ENCODE measurements at places on chromosomes 2 and 18.

- no peak for DNase-seq
Observed at GRCh38 chr2:159546716-159547430, 69.5 kb downstream of the BAZ2B start.

- DNase-seq, result no peak
Observed at GRCh38 chr18:58158008-58158407, 114.0 kb downstream of the NEDD4L start.

DNA sequence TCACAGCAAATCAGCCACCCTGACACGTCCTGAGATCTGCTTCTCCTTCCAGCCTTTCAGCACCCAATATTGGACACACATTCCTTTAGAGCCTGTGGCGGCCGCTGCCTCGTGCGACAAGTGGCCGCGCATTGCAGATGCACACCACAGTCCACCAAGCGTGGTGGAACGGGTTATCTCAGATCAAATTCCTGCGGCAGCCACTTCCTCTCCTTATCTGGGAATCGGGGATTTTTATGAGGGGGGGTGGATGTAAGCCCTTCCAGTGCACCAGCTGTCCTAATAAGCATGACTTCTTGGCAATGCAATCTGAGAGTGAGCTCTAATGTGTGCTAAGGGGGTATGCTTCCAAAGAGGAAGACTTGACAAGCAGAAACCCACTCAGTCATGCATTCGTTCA is 18.3 kb upstream of the BMP10 start:
- no peak for DNase-seq

GRCh38 chr2:201194097-201194496 is 11.2 kb downstream of the CASP10 start:
- DNase-seq, result no peak

- peak; percentile 86 for DNase-seq
Observed at GRCh38 chr2:175181104-175181876, at the start of gene ATP5MC3. Gene ATP5MC3 (minus strand): TSS chr2:175181710. CDS start chr2:175181393, 317 bp downstream.

Measured in stimulated activated CD4-positive, alpha-beta T cell treated with anti-CD3 and anti-CD28 coated beads, Interleukin-12 subunit alpha, Interleukin-12 subunit beta, amount 100 ng/mL, for 24 hours (primary cell).